ENCODE measurements at places on chromosomes 5 and 9. TPM values are rescaled to one million over a fixed set of nuclear protein-coding genes. Genes with fewer than 3 reads are reported as not detected.
A peak's percentile ranks its signal among the peaks of the same experiment; 100 is the strongest.

GRCh38 chr5:176877793-176878331 is 21.3 kb downstream of the HK3 start:
- no peak for DNase-seq

DNA sequence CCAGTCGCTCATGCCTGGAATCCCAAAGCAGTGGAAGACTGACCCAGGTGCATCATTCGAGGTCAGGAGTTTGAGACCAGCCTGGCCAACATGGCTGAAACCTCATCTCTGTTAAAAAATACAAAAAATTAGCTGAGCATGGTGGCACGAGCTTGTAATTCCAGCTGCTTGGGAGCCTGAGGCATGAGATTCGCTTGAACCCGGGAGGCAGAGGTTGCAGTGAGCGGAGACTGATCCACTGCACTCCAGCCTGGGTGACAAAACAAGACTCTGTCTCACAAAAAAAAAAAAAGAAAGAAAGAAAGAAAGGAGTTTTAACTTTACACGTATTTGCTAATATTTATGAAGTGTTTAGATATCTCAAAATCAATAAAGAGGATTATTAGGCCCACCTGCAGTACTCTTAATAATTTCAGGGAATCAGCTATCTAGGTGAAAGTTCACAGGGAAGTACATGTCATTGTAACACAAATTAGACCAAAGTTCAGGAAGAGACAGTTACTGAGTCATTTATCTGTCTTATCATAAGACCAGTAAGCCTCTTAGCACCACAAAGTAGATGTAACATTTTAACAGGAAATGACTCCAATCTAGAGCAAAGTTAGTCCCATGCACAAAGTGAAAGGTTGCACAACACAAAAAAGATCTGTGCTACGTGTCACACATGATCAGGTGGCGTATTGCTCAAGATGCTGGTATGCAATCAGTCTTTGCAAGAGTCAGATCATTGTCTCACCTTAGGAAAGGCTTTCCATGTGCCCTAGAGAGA is 34.1 kb upstream of the PLIN2 start:
- DNase-seq = peak; percentile 100

GRCh38 chr5:89597878-89598277 is 714.9 kb upstream of the MEF2C start:
- DNase-seq = no peak

GRCh38 chr5:164345173-164345849 is 839.9 kb downstream of the MAT2B start:
- DNase-seq = no peak

BAAT gene
- not detected for polyA plus RNA-seq

GRCh38 chr5:160747559-160747958 is 104.5 kb downstream of the ATP10B start:
- no peak for DNase-seq

ECM2 gene
- polyA plus RNA-seq = 0.15 TPM

MAP1B gene
- not detected for polyA plus RNA-seq

DNAJA1 gene
- polyA plus RNA-seq = 93.6 TPM

GRCh38 chr5:92459654-92460053 is 1076.5 kb upstream of the ARRDC3 start:
- DNase-seq = no peak

DNA sequence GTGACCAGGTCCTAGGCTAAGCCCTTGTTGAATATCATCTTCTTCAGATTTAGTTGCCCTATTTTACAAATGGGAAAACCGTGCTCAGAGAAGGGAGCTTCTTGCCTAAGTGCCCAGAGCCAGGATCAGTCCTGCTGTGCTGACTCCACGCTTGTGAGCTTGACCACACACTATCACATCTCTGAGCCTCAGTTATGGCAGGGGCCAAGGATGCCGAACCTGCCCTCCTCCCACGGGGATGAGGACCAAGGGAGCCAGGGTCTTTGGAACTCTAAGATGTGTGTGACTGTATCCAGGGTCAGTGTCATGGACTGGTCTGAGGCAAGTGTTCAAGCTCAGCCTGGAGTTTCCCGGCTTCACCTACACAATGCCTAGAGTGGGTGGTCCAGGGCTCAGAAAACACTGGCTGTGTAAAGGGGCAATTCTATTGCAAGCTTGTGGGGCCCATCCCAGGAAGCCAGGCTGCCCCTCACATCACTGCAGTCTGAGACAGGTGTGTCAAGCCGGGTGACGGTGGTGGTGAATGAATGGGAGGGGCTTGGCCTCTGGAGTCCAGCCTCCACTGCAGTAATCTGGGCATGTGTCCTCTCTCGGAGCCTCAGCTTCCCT is 235.7 kb downstream of the PBX3 start:
- DNase-seq = no peak

S1PR3 gene
- 34.0 TPM for polyA plus RNA-seq

GRCh38 chr5:36679221-36679989 is 73.0 kb downstream of the SLC1A3 start:
- DNase-seq = peak; percentile 78

DNA sequence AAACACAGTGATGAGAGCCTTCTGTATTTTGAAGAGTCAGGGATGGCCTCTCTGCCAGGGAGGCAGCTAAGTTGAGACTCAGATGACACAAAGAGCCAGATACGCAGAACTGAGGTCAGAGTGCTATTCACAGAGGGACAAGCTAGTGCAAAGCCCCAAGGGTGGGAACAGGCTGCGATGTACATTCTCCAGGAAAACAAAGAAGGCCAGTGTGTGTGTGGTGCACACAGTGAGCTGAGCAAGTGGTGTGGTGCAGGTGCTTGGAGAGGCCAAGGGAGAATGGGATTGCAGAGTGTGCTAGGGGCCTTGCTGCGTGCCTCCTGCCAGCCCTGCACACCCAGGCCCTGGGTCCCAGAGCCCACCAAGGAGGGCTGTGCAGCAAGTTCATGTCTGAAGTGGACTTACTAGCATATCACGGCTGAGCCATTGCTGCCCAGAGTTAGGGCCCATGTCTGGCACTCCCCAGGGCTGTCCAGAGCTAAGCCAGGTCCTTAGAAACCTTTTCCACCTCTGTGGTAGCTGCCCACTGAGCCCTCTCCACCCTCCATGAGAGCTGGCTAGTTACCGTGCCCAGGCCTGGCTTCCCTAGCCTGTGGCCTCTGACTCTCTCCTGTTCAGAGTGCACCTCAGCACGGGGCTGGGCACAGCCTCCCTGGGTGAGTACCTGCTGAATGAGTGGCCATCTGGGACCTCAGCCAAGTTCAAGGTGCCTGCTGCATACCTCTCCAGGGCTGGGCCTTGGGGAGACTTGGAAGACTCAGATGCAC is 9.3 kb downstream of the SLC25A48 start:
- no peak for DNase-seq

- no peak for DNase-seq
Measured at GRCh38 chr9:127697575-127697974, 9.2 kb upstream of the CFAP157 start.

All from CD14-positive monocyte (primary cell).